ENCODE measurements at places on chromosomes 7 and 10.
A peak's percentile ranks its signal among the peaks of the same experiment; 100 is the strongest.

DNA sequence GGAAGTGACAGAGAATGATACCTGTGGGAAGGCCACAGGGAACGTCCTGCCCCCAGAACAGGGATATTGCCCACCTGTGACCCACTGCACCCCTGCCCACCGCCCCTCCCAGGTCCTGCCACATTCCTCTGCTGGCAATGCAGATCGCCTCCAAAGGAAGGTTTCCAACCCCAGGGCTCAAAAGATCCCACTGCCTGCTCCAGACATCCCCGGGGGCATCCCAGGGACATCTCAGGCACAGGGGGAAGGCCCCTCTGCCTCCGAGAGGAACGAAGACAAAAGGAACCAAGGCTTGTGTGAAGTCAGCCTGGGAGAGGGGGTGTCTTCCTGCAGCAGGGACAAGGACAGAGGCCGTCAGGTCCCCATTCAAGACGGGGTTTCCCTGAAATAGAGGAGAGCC, 28.5 kb downstream of the NUDT1 start:
- no peak for DNase-seq

DNA sequence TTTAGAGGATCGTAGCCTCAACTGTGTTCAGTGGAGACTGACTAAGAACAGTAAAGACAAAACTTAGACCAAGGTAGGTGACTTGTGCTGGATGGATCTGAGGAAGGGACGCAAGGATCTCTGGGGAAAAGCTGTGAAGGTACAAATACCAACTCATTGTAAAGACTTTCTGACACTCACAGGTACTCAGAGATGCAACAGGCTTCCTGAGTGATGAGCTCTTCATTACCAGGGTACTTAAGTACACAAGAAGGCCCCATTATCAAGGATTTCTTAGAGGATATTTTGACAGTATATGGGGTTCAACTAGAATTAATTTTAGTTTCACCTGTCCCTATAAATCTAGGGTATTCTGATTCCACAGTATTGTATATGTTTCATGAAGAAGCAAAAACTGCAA, 440.7 kb downstream of the PLXDC2 start:
- no peak for DNase-seq

GRCh38 chr7:13639396-13639795, 350.1 kb downstream of the ETV1 start:
- no peak for DNase-seq

DNA sequence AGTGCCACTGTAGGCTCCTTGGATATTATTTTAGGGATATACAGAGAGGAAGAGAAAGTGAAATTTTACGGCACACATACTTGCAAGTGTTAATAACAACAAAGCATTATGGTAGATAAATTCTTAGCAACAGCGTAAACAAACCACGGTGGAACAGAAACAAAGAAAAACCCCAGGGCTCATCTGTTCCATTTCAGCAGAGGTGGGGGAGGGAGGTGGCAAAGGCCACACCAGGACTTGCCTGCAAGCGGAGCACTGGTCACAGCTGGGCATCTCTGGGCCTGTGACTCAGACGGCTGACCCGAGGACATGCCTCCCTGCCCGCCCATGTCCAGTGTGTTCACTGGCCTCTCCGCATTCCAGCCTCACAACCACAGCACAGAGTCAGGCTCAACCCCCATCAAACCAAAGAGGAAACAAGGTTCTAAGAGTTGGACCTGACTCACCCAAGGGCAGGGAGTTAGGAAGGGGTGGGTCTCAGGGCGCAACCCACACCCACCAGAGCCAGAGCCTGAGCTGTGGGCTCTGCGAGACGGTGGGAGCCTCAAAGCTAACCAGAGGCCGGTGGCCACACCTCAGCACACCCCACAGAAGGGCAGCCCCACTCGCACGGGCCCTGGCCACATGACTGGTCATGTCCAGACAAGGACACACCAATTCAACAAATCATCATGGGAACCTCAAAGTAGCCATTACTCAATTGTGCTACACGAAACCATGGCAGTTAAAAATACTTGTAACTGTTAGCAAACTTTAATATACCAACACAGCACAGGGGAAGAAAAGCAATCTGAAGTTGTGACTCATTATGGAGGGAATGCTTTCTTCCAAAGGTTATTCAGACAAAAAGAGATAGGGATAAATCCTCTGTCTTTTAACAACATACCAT, 10.7 kb downstream of the ESYT2 start:
- peak; percentile 88 for DNase-seq

DNA sequence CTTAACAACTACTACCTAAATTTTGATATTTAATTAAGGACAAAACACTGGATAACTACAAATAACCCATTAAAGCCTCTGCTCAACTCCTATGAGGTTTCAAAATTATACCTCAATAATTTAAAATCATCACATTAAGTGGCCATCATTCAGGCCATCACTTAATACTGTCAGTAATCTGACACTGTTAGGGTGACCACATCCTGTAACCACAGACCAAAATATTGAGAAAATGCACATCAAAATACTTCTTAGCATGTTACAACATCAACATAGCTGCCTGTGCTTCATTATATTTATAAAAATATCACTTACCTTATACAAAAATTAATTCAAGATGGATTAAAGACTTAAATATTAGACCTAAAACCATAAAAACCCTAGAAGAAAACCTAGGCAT, 23.3 kb downstream of the SEM1 start:
- DNase-seq = no peak

GRCh38 chr7:92669616-92670165, 79.5 kb upstream of the FAM133B start:
- DNase-seq = no peak

- no peak for DNase-seq
Measured at GRCh38 chr10:21929070-21929469, 74.5 kb downstream of the DNAJC1 start.

DNA sequence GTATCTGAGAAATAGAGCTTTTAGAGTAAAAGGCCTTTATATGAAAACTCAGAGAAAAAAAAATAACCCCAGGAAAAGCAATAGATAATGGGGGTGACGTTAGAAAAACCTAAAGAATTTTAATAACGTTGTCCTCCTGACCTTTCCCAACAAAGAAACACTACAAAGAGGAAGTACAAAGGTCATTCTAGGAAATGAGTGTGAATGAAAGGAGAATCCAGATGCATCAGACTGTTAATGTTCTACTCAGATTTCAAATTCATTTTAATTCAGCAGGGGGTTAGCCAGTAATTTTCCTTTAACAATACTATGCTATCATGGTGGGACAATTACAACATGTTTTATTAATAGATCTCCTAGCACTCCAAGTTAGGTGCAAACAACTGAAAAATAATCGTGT, 73.8 kb upstream of the CDK1 start:
- no peak for DNase-seq

GRCh38 chr7:29749701-29750321, 56.5 kb upstream of the WIPF3 start:
- no peak for DNase-seq

DNA sequence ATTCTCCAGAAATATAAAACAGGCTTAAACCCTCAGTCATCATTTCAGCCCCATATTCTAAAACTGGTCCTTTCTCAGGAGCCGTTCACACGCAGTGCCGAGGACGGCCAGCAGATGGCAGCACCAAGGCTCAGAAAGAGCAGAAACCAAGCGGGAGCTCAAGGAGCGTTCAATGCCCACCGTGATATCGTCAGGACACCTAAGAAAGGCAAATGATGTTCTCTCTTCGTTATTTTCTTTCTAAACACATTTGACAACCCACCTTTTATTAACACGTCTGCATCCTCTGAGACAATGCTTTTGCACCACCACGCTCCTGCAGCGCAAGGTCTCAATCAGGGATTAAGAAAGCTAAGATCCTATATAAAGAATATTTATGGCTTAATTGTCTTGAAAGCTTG, 45.7 kb upstream of the RBM33 start:
- peak; percentile 47 for DNase-seq

- no peak for DNase-seq
Measured at GRCh38 chr7:23298141-23298881, 828 bp upstream of the MALSU1 start.

- no peak for DNase-seq
Measured at GRCh38 chr7:102225025-102225424, 61.6 kb upstream of the SH2B2 start.

- DNase-seq = peak; percentile 79
Measured at GRCh38 chr10:119103903-119104653, at the start of gene DENND10. Gene DENND10, plus strand, starts transcription at chr10:119104113. Its CDS starts 30 bp downstream, at chr10:119104143.

DNA sequence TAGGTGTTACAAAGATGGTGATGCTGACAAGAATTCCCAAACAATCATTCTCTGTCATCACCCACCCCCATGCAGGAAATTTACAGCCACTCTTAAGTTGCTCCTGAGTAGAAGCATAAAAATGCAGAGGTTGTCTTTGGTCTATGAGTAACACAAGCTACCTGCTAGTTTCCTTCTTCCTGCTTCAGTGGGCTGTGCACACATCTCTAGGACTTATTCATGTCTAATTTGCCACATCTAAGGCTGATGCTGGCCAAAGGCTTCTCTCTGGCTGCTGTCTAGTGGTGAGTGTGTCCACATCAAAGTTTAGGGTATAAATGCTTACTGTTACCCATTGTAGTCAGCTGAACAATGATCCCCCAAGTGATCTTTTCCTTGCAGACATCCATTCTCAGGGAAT, 662.5 kb downstream of the TYW1 start:
- DNase-seq = no peak

DNA sequence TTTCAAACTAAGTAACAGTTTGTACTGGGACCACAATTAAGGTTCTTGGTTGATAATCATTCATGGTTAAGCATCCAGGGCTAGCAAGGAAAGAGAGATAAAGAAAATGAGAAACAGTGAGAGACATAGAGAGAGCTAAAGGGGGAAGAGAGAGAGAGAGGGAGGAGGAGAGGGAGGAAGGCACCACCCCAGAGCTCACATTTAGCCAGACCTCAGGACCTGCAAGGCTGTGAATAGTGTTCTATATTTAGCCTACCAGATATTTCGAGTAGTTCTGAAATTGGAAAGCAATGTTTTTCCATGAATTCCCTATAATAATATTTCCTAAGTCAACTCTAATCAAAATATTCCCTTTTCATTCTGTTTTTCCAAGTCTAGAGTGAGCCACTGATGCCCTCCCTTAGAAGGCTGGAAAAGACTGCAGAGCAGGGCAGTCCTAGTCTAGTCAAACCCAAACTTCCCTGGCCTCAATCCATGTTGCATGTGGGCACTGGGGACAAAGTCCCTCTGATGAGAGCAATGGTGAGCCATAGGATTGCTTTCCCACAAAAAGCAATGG, 119.4 kb upstream of the INHBA start:
- DNase-seq = no peak

GRCh38 chr7:40570223-40570622, 435.4 kb downstream of the SUGCT start:
- DNase-seq = no peak

DNA sequence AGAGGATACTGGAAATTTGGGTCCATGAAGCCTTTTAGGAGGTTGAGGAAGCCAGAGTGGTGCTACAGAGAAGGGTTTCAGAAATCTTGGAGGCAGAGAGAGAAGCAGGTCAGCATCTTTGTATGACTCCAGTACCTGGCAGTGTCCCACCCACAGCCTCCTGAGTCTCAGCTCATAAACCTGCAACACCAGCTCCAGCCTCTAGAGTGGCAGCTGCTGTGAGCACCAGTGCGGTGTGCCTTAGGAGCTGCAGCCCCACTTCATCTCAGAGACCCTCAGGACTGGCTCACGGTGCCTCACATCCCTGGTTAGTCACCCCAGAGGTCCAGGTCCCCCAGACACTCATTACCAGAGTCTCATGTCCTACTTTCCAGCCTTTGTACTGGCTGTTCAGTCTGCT, 84.8 kb upstream of the PRKAR2B start:
- no peak for DNase-seq

- DNase-seq = no peak
Measured at GRCh38 chr7:34184466-34184865, 279.1 kb downstream of the BMPER start.

GRCh38 chr7:6032641-6033040, 1.5 kb downstream of the ANKRD61 start:
- no peak for DNase-seq

Measured in NK-92 treated with Interleukin-12 subunit alpha and Interleukin-12 subunit beta, amount 100 ng/mL, for 24 hours (cell line).